ENCODE measurements at places on chromosomes 5 and 9. TPM values are rescaled to one million over a fixed set of nuclear protein-coding genes. Genes with fewer than 3 reads are reported as not detected.

Gene KCNN2
- total RNA-seq: 0.07 TPM

Gene IL7R
- 7.1 TPM for total RNA-seq

GRCh38 chr5:127785098-127785927 is 82.1 kb downstream of the CCDC192 start:
- peaks cover 14% of the 10 kb centered on the region for H3K4me1 ChIP-seq
- no peak overlapping the region for H3K4me3 ChIP-seq
- peak; percentile 95 for DNase-seq
- H3K27ac ChIP-seq: no peak overlapping the region
- no peaks in the 10 kb centered on the region for H3K36me3 ChIP-seq
- no peaks in the 10 kb centered on the region for H3K27me3 ChIP-seq

GRCh38 chr9:96867079-96867804 is 12.9 kb upstream of the ZNF782 start:
- no peak for DNase-seq
- no peak overlapping the region for H3K4me3 ChIP-seq
- H3K27ac ChIP-seq: no peak overlapping the region
- no peaks in the 10 kb centered on the region for H3K27me3 ChIP-seq
- peaks cover 20% of the 10 kb centered on the region for H3K4me1 ChIP-seq

DNA sequence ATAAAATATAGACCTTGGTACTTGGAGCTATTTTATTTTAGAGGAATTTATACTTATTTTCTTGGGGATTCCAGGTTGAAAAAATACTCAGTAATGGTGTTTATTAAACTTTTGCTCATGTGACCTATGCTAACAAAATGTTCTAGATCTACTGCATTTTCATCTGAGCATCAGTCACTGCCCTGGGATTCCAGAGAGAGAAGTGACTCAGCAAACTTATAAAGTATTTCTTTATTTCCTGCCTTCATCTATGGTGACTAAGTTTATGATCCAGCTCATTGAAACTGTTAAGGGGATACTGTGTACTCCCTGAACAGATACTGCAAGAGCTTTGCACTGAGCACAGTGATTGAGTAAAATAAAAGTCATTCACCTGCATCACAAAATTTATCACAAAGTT is 298.5 kb upstream of the CDH18 start:
- DNase-seq: peak; percentile 93
- H3K36me3 ChIP-seq: no peaks in the 10 kb centered on the region
- peaks cover 27% of the 10 kb centered on the region for H3K4me1 ChIP-seq

GRCh38 chr9:71767163-71767775 is 1.0 kb downstream of the CEMIP2 start:
- H3K4me1 ChIP-seq: peaks cover 55% of the 10 kb centered on the region
- peak overlapping the region; percentile 97 for H3K4me3 ChIP-seq
- no peaks in the 10 kb centered on the region for H3K36me3 ChIP-seq

All from PC-3 (cell line).